COR-L47 (cell line): ENCODE measurements at places on chromosomes 12 and 14.
A peak's percentile ranks its signal among the peaks of the same experiment; 100 is the strongest.

DNA sequence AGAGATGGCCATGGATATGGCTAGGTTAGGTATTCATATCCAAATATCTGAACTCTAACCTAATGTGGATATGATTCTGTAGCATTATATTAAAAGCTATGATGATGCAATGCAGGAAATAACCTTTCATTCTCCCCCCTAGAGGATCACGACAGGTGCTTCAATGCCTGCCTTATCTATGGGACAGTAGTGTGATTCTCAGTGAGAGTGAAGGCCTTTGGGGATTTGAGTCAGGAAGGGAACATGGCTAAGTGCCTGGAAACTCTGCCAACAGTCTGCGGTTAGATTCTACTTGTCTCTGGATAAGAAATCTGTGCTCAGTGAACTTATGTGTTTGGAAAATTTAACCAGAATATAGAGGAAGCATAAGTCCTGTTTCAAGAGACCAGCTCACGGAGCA is 81.8 kb downstream of the SLC38A1 start:
- DNase-seq: no peak

DNA sequence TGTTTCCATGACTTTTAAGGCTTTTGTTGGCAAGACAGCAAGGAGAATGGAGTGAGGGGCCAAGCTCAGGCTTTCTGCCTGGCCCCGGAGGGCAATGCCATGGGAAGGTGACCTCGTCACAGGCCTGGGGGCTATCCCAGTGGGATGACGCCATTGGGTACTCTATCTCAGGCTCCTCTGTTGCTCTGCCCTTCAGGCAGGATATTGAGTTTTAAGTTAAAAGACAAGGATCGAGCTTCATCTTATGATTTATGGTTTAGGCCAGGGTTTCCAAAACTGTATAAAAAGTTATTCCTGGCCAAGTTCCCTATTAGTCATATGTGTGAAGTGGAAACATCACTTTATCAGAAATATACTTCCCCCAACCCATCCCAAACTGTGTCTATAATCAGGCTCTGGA is 127.7 kb downstream of the ZFP36L1 start:
- no peak for DNase-seq

DNA sequence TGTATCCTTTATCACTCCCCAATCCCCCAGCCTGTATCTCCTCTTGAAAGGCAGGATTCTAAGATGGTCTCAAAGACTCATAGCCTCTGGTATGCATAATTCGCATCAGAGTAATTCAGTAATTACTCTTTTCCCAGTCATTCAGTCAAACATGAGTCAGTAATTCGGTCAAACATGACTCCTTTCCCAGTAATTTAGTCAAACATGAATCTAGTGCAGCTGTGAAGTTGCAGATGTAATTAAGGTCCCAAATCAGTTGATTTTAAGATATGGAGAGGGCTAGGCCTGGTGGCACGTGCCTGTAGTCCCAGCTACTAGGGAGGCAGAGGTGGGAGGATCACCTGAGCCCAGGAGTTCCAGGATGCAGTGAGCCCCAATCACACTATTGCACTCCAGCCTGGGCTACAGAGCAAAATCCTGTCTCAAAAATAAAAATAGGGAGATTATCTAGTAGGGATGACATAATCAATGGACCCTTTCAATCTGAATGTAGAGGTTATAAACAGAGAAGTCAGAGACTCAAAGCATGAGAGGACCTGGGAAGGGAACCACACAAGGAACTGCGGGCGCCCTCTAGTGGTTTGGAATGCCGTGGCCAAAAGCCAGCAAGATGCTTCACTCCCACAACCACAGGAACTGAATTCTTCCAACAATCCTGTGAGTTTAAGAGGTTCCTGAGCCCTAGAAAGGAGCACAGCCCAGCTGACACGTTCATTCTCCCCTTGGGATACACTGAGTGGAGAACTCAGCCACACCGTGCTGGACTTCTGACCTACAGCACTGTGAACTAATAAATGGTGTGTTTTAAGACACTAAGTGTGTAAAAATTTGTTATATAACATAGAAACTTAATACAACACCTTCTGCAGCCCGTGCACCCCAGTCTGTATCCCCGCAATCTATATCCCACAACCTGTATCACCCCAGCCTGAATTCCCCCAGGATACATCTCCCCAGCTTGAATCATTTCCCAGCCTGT is 14.3 kb upstream of the ARMH4 start:
- DNase-seq: peak; percentile 63

DNA sequence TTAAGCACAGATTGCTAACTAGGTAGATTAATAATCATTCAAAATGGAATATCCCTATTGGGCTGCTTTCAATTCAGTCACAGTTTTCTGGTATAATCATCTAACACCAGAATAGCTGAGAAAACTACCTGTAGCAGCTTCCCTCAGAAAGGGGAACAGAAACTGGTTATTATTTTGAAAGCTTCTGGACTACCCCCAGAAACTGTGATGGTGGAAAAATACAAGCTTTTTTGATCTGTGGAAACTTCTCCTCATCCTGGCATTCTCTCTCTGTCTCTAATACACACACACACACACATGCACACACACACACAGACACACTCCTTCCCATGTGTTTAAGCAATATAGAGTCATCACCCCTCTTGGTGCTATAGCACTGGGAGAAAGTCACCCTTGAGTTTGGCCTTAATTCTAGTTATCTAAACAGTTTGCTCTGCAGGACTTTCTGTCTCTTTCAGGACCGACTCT is 251.5 kb upstream of the LMO3 start:
- DNase-seq: no peak

- DNase-seq: no peak
Observed at GRCh38 chr14:73662487-73662943, 17.7 kb downstream of the DNAL1 start.

DNA sequence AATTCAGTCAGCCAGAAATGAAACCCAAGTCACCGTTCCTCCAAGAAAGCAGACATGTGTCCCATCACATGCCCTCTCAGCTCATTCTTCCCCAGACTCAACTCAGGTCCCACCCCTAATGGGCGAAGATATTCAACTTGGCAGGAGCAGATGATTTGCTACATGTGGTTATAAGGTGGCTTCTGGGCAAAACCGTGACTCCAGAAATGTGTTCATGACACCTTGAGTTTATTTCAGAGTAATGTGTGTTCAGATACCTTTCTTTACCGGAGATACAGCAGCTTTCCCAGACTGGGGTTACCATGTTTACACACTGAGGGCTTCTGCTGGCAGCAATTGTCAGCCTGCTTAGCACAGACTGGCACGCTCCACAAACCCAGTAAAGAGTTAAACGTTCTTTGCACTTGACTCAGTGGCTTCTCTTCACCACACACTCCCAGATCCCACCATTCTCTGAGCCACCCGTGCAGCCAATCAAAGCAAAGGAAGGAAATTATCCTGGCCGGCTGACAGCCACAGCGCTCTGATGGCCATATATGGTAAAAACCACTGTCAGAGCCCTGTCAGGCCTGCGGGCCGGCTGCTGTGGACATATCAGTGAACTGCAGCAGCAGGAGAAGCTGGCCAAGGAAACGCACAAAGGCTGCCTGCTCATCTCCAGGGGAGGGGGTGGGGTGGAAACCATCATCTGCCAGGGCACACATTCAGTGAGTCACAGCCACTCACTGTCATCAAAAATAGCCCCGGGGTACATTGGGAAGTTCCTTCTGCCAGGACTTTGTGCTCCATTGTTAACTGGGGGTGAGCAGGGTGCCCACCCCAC is 39.9 kb downstream of the CORO1C start:
- peak; percentile 99 for DNase-seq

- DNase-seq: no peak
Observed at GRCh38 chr12:124684971-124685688, 117.7 kb upstream of the NCOR2 start.

DNA sequence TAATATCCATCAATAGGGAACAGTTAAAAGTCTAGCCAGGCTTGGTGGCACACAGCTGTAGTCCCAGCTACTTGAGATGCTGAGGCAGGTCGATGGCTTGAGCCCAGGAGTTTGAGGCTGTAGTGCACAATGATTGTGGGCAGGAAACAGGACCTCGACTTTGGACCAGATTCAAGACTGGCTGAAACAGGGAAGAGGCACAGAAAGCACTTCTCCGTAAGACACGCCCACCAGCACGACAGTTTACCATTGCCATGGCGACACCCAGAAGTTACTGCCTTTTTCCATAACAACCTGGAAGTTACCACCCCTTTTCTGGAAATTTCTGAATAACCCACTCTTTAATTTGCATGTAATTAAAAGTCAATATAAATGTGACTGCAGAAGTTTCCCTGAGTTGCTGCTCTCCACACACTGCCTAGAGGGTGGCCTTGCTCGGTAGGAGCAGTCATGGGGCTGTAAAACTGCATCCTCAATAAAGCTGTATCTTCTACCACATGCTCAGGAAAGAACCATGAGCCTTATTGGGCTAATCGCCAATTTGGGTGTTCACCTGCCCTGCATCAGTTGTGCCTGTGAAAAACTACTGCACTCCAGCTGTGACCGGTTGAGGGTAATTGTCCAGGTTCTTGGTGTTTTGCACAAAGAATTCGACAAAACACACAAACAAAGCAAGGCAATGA is 4.6 kb upstream of the LRRC23 start:
- DNase-seq: peak; percentile 73

- peak; percentile 86 for DNase-seq
Observed at GRCh38 chr12:109310247-109311125, 1.4 kb upstream of the FOXN4 start.

- no peak for DNase-seq
Observed at GRCh38 chr14:56023661-56024081, 94.5 kb upstream of the PELI2 start.

DNA sequence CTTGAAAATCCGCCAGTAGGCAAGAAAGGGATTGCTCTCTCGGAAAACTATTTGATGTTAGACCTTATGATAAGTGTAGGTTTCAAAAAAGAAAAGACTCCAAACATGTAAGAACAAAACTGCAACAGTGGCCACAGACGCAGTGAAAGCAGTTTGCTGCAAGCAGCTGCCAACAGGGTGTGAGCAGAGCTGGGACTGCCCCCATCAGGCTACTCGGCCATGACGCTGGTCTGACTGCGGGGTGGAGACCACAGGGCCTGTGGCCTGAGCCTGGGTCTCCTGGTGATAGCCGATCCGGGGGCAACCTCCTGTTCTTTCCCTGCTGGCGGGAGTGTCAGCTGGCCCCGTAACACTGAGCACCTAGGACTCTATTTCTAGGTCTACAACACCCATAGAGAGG is 63.2 kb downstream of the AMN start:
- DNase-seq: no peak

DNA sequence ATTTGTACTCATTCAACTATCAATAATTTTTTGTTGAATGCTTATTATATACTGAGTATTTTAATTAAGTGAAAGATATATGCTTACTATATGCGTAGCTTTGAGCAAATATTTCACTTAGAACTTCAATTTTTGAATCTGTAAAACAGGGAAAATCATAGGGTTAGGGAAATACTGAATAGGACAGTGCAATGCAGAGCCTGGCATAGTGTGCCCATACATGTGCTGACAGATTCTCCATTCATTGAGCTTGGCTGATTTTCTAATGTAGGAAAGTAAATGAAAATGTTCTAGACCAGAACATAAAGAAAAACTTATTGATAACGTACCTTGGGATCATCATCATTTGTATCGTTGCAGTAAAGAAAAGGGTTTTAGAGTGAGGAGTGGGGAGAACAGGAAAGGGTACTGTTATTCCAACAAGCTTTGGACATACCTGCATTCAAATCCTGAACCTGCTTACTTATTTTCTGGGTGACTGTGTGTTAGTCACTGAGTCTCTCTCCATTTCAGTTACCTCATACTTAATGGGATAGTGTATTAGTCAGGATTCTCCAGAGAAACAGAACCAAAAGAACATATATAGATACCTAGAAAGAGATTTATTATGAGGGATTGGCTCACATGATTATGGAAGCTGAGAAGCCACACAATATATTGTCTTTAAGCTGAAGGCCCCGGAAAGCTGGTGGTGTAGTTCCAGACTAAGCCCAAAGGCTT is 436.4 kb downstream of the ADAMTS20 start:
- DNase-seq: no peak

GRCh38 chr12:121465921-121466793 is 66.2 kb downstream of the RNF34 start:
- no peak for DNase-seq

DNA sequence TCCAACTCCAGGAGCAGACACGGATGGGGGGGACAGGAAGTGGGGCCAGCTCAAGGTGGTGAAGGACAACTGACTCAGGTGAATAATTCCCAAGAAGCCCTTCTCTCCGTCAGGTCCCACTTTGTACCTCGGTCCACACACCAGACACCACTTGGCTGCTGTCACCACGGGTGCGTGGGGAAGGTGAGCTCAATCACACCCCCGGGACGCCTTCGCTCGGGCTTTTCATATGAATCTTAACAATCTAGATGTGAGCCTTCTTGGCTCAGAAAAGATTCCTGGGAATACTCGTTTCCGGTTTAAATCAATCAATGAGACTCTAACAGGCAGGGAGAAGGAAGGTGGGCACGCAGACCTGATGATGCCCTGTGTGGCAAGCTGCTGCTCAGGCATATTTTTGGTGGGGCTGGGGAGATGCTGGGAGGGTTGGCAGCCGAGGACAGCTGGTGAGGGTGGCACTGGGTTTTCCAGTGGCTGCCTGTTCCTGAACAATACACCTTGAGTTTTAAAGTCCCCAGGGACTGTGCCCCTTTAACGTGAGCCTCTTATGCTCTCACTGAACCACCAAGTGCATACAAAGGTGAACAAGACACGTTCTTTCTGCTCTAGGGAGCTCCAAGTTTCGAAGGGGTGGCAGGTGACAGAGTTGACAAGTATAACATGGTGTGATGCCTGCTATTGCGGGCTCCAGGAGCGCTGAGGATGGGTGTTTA is 5.1 kb downstream of the TESC start:
- DNase-seq: no peak

GRCh38 chr14:65268594-65268993 is 143.9 kb upstream of the FUT8 start:
- no peak for DNase-seq

GRCh38 chr12:17609701-17610100 is 480.3 kb downstream of the RERGL start:
- DNase-seq: no peak

GRCh38 chr14:55267820-55268219 is 3.4 kb upstream of the FBXO34 start:
- no peak for DNase-seq

DNA sequence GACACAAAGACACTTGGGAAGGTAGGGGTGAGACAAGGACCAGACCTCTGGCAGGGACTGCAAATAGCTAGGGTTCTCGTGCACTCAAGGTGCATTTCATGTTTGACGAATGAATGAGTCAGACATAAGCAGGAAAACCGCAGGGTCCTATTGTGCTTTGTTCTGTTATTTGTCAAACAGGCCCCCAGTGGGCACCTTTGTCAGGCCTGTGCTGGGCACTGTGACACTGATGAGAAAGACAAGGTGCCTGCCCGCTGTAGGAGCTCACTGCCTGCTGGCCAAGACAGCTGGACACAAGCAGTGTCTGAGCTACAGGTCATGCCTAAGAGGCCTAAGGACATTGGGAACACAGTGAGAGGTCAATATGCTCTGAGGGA is 2.3 kb downstream of the OTUB2 start:
- DNase-seq: peak; percentile 20

DNA sequence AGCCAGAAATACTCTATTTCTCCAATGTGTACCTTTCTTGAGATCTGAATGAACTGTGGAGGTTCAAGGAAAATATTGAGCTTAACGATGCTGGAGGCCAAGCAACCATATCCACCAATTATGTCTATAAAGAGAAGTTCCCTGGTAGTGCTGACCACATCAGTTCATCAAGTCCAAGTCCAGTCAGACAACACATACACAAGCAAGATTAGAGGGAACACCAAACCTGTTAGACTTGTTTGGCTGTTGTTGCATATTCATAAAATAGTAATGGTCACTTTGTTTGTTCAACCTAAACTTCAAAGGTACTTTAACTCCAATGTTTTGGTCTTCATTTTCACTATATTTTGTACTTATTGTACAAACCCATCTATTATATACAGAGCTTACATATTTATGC is 81.6 kb downstream of the LMO3 start:
- DNase-seq: no peak

GRCh38 chr12:22252057-22252456 is 82.5 kb downstream of the ST8SIA1 start:
- DNase-seq: no peak
